RWPE1 (cell line): ENCODE measurements at places on chromosomes 16 and 17.

GRCh38 chr16:85204242-85205010 is 92.2 kb upstream of the CIBAR2 start:
- peak; percentile 38 for DNase-seq

DNA sequence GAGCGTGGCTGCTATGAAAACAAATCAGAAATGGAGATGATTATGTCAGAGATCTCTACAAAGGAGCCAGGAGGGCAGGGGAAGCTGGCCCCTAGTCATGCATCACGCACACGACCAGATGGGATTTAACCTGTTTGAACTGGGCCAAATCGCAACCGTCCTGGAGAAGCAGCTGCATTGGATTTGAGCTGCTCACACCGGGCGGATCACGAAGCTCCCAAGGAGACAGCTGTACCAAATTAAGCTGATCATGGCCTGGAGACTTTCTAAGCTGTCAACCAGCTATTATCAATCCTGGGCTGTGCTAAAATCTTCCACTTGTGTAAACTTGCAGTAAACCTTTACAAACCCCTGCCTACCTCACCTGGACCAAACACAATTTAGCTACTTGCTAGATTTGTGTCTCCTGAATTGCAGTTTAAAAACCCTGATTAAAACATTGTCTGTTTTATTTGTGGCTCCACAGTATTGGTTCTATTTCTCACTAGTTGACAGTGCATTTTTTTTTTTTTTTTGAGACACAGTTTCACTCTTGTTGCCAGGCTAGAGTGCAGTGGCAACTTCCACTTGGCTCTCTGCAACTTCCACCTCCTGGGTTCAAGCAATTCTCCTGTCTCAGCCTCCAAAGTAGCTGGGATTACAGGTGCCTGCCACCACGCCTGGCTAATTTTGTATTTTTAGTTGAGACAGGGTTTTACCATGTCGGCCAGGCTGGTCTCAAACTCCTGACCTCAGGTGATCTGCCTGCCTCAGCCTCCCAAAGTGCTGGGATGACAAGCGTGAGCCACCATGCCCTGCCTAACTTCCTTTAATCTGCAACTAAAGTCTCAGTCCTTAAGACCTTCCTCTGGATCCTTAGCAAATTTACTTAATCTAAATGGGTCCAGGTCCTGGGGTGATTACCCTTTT is 98.3 kb upstream of the GRIN2A start:
- no peak for DNase-seq

GRCh38 chr17:58351182-58351581 is 819 bp downstream of the SUPT4H1 start:
- DNase-seq = no peak

GRCh38 chr16:50861970-50862411 is 120.1 kb downstream of the CYLD start:
- DNase-seq = peak; percentile 86

DNA sequence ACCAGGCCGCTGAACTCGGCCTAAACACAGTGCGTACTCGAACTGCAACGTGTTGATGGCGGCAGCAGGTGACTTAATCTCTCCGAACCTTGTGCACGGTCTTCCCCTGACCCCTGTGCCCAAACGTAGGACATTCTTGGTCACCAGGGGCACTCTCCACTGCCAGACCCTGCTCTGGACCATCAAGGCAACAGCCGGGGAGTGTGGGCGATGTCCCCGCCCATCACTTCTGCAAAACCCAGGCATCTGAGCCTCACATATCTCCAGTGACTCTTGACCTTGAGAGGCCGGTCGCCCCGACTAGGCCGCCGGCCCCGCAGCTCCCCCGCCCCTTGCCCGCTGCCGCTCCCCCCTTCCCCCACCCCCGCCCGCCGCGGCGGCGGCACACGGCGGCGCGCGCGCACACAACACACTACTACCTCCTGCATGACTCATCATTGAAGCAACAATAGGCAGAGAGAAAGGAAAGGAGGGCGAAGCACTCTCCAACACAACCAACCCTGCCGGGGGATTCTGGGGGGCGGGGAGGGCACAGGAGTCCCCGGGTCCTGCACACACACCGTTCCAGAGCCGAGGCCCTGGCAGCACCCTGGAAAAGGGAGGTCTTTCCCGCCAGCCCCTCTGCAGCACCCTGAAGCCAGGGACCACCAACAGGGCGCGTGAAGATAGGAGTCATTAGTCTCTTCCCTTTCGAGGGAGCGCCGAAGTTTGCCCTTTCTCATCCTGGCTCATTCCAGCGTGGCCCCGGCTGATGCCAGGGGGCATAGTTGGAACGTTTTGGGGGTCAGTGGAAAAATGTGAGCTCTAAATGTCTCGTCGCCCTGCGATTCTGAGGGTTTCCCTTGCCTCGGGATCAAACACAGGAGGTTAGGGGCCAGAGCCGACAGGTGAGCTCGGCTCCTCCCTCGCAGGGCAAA is 1.9 kb downstream of the MNT start:
- peak; percentile 62 for DNase-seq

- no peak for DNase-seq
Measured at GRCh38 chr16:65716737-65717700, 595.2 kb upstream of the CDH11 start.

GRCh38 chr17:68627956-68628575 is 26.9 kb upstream of the FAM20A start:
- DNase-seq = peak; percentile 10

DNA sequence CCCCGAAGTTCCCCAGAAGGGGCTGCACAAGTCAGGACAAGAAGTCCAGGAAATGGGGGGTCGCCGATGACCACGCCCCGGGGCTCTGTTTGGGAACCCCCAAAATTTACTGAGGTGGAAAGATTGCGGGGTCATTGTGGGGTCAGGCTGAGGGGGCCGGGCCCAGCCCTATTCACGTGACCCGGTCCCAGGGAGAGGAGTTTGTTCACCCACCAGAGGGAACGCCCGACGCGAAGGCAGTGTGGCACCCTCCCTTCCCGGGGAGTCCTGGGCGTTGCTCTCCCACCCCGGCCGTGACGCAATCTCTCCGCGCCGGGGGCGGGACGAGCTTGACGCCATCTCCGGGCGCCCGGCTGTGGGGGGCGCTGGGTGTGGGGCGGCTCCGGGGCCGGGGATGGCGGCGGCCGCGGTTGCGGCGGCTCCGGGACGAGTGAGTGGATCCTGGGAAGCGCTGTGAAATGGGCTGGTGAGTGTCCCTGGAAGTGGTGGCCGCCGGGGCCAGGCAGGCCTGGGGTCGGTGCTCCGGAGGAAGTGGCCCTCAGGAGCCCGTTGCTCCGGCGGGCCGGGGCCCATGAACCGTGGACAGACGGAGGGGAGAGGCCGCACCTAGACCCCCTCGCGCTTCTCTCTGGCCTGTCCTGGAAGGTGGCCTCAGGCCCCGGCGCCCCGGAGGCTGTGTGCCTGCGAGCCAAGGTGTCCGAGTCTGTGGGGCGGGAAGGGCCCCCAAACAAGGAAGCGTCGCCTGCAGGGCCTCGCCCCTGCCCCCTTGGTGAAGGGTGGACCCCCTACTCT is at the start of gene ATXN1L:
Gene ATXN1L (plus strand): TSS at position 338 of the 792 bp plus-strand sequence. CDS start 3,765 bp downstream, outside the sequence.
- peak; percentile 97 for DNase-seq

DNA sequence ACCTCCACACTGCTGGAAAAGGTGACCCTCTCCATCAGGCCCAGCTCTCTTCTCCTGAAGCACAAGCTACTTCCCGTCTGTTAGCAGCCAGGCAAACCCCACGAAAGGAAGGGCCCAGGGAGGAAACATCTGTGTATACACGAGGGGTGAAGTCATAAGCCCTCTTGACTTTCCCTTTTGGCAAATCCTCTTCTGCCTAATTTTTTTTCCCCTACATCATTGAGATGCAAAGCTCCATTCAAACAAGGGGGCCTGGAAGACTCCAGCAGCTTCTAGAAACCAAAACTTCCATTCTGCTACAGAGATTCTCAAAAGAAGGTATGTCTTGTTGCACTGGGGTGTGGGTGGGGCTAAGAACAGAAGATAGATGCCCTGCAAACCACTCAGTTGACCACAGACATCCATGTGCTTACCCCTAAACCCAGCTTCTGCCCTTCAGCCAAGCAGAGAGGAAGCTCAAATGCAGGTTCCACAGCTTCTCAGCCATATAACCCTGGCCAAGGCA is 145.6 kb upstream of the RCVRN start:
- DNase-seq = no peak

GRCh38 chr17:50563092-50563511 is 2.6 kb downstream of the CACNA1G start:
- DNase-seq = no peak

- DNase-seq = no peak
Measured at GRCh38 chr17:54985476-54985875, 16.9 kb downstream of the STXBP4 start.

DNA sequence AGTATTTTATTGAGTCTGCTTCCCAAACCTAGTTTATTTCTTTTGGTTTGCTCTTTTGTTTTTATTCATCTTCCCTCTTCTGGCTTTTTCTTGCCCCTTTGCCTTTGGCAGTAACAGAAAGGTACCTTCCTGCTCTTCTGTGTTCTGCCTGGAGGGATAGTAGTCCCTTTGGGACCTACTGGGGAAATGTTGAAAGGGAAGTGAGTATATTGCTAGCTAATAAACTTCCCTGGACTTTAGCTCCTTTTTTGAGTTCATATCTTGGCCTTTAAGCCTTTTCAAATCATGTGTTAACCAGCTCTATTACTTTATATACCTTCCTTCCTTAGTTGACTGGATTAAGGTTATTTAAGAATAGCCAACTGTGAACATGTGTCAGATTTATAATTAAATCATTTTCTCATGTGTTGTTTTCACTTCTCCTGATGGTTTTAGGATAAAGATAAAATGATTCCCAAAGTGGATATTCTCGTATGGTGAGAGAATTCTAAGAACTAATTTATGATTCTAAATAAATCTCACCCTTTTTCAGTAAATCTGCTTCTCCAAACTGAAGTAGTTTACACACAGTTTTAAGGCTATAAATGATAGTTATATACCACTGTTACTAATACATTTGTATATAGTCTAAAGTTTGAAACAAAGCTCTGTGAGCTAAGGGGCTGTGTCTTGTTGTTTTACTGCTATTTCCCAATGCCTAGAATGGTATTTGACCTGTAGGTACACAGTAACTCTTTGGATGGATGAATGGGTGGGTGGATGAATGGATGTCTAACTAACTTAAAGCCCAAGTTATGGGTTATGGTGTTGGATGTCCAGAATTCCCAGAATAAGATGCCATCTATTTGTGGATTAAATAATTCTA is 45.7 kb downstream of the OMG start:
- DNase-seq = no peak

DNA sequence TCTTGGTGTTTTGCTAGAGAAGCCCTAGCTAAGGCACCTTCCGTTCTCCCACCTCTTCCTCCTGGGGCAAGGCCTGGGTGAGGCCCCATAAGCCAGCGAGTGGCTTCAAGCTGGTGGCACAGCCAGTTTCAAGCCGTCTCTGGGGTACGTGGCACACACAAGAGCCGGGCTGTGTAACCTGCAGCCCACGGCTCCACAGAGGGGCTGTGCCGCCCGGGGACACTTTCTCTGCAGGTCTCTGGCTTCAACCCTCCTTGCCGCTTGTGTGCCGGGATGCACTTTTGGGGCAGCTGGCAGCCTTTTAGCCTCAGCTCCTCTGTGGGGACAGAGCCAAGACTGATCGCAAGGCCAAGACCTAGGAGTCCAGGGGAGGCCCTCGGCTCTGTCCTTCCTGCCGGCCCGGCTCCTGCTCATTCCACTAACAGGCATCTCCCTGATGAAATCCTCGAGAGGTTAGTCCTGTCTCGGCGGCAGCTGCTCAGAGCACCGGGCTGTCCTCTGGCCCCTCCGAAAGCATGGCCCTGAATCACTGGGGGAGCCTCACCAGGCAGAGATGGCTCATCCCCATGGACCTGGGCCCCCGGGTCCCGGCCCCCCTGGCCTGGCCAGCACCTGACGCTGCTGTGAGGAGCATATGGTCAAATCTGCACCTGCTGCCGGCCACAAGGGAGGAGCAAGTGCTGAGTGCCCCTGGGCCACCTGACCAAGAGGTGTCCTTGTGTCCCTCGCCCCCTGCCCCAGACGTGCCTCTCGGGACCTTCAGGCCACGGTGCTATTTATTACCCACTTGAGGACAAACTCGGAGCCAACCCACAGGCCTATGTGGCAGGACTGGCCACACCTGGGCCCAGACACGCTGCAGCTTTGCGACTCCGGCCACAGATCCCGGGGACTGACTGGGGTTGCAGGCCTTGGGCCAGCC is 98.5 kb downstream of the METRNL start:
- DNase-seq = no peak

DNA sequence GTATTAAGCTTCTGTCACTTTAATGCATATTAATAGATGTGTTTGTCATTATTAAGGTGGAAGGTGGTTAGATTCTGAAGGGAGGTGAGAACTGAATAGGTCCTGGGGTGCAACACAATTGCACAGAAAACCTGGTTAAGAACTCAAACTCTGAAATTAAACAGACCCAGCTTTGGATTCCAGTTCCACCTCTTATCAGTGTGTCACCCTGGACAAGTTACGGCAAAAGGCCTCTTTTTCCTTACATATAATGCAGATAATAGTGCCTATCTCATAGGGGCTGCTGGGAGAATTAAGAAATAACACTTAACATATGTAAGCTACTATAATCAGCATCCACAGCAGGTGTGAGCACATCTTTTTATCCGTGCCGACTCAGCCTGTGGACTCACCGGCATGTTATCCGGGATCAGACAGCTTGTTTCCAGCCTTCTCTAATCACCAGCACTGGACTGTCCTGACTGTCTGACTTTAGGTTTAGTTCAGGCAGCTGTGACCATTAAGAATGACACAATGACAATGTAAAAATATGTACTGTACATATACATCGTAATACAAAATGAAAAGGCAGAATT is 31.4 kb downstream of the TEX2 start:
- no peak for DNase-seq

GRCh38 chr16:22675745-22676540 is 138.0 kb upstream of the HS3ST2 start:
- no peak for DNase-seq

DNA sequence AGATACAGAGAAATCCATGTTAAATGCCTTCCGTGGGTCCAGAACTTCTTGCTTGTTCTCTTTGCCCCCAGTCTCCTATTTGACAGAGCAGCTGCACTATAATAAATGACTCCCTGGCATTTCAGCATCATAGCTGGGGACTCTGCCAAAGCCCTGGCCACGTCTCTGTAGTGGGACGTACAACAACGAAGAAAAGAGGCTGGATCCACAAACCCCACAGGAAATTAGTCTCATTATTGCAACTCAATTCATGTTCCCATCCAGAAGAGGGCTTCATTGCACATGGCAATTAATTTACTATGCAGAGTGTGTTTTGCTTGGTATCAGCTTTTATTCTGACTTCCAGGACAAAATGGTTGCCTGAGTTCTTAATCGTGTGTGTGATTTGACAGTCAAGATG is 121.3 kb downstream of the CDH13 start:
- no peak for DNase-seq

DNA sequence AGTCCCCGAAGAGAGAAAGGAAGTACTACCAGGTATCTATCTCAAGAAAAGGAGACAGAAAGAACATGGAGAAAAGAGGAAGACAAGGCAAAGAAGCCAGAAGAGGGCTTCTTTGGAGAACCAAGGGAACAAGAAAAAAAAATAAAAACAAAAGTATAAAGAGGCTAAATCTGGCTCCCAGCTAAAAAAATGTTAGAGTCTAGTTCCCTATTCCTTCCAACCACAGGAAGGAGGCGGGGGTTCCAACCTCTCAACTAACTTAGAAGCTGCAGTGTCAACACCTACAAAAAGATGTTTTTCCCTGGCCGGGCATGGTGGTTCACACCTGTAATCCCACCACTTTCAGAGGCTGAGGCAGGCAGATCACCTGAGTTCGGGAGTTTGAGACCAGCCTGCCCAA is 13.4 kb downstream of the UTP6 start:
- DNase-seq = no peak

GRCh38 chr17:5241861-5242671 is 7.4 kb upstream of the SCIMP start:
- no peak for DNase-seq

- no peak for DNase-seq
Measured at GRCh38 chr17:6700948-6701307, 12.2 kb downstream of the SLC13A5 start.

- DNase-seq = peak; percentile 8
Measured at GRCh38 chr16:76265434-76266045, 11.7 kb upstream of the CNTNAP4 start.
